ENCODE measurements at places on chromosomes 5 and 9.

DNA sequence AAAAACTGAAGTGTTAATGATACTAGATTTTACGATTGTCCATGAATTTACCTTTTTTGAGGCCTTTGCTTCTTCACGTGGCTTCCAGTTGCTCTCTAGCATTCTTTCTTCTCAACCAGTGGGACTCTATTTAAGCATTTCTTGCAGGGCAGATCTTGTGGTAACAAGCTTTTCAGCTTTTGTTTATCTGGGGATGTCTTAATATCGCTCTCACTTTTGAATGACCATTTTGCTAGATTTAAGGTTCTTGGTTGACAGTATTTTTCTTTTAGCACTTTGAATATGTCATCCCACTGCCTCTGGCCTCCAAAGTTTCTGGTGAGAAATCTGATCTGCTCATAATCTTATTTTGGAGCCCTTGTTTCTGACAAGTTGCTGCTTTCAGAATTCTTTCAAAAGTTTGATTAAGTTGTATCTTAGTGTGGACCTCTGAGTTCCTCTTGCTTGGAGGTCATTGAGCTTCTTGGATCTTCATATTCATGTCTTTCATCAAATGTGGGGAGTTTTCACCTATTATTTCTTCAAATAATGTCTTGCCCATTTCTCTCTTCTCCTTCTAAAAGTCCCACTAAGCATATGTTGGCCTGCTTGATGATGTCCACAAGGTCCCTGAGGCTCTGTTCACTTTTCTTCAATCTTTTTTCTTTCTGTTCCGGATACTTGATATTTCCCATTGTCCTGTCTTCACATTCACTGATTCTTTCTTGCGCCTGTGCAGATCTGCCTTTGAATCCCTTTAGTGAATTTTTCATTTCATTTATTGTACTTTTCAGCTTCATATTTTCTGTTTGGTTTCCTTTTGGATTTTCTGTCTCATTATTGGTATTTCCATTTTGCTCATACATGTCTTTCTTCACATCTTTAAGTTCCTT is 8.8 kb downstream of the EXOC3 start:
- DNase-seq: no peak

GRCh38 chr9:96317335-96317980 is 15.5 kb upstream of the HSD17B3 start:
- peak; percentile 77 for DNase-seq

DNA sequence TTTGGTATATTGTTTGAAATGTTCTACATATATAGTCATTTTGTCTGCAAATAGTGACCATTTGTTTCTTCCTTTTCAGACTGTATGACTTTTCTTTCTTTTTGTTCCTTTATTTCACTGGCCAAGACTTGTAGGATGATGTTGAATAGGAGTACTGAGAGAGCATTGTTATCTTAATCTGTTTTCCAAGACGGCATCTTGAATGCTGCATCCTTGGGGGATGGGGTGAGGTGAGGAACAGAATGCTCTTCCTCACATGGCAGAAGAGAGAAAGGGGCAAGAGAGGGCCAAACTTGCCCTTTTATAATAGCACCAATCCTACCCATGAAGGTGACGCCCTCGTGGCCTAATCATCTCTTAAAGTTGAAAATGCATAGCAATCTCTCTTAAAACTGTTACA is 3.7 kb upstream of the ZNF510 start:
- no peak for DNase-seq

- no peak for DNase-seq
These were observed 71.2 kb downstream of the P4HA2 start for GRCh38 chr5:132156413-132156812.
